Left colon (tissue), 2 donors: ENCODE measurements at places on chromosomes 7 and 10. TPM values are rescaled to one million over a fixed set of nuclear protein-coding genes. Genes with fewer than 3 reads are reported as not detected.

- DNase-seq = no peak
Observed at GRCh38 chr7:91137788-91138368, 126.4 kb upstream of the FZD1 start.

DNA sequence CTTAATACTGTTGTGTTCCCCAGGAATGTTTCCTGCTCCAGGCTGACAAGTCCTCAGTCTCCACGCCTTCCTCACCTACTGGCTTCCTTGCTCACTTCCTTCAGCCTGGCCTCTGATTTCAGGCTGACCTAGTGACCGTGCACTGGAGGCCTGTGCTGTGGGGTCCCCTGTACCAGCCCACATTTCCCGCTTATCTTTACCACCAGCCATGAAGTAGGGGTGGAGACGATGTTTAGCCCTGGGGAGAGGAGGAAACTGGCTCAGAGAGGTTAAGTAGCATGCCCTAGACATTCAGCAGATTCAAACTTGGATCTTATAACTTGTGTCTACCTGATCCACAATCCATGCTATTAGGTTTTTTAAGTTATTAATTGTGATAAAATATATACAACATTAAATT lies 4.8 kb upstream of the ZNF488 start:
- no peak for DNase-seq

- DNase-seq = peak; percentile 23
Observed at GRCh38 chr10:58511765-58512490, 744 bp upstream of the BICC1 start.

DNA sequence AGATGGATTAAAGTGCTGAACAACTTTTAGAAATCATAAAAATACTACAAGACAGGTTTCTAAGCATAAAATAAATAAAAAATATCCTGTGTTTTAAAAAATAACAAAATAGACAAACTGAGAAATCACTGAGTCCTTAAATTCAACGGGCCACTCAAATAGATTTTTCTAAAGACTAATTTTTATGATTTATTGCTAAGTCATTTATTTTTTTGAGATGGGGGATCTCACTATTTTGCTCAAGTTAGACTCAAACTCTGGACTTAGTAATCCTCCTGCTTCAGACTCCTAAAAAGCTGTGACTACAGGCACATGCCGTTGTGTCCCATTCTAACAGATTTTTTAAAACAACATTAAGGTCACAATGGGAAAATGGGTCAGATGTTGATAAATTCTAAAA lies 121.0 kb upstream of the THSD7A start:
- DNase-seq = no peak

DNA sequence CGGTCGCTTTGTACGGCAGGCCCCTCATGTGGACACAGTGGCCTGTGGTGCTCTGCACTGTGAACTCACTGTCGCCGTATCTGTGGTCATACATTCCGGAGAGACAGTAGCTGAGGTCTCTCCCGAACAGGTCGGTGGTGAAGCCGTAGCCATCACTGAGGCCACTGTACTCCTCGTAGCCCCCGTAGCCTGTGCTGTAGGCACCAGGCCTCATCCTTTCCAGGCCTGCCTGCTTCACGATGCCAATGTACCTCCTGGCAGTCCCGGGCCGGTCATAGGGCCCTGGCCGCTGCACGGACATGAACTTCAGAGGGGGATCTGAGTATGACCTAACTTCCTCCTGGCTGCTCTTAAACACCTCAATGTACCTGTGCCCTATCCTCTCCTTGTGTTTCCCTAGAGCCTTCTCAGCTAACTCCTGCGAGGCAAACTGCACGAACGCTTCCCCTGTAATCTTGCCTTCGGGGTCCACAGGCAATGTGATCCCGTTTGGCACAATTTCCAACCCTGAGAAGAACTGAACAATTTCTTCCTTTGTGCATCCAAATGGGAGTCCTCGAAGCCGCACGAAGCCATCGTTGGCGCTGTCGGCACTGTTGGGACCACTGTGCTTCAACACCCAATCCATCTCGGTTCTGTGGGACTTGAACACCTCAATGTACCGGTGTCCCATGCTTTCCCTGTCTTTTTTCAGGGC lies 15.7 kb downstream of the FXYD4 start:
- no peak for DNase-seq

- no peak for DNase-seq
Observed at GRCh38 chr10:3098689-3099088, 31.3 kb downstream of the PFKP start.

GRCh38 chr10:129876838-129877237 lies 87.2 kb downstream of the EBF3 start:
- DNase-seq = no peak

DNA sequence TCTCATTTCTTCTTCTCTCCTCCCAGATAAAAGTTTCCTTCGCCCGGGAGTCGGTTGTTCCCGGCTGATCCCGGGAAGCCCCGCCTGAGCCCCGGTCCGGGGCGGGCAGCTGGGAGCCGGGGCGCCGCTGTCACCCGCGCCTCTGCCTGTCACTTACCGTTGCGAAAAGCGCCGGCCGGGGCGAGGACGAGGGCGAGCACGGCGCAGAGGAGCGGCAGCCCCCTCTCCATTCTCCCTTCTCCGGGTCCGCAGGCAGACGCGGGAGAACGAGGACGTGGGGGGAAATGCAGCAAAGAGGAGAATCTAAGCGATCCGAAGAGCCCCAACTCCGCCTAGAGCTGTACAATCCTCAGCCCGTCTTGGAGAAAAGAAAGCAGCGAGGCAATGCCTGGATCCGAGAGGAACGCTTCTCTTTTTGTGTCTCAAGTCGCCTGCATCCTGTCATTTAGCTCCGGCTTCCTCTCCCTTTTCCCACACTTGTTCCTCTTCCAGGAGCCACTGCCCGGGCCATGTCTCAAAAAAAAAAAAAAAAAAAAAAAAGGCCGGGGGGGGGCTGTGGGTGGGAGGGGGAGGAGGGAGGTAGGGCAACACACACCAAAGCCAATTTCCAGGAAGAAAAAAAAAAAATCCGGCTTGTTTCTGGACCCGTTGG lies at the start of gene NRP1:
Gene NRP1 (minus strand): TSS at position 515 of the 652 bp plus-strand sequence. CDS start 285 bp downstream, at position 230.
- peak; percentile 28 for DNase-seq

- DNase-seq = no peak
Observed at GRCh38 chr10:27614776-27615175, 110.7 kb downstream of the RAB18 start.

GRCh38 chr7:141073641-141074161 lies at the start of gene TMEM178B:
TSS of gene TMEM178B (plus strand) at chr7:141074064.
- no peak for DNase-seq

- DNase-seq = no peak
Observed at GRCh38 chr10:114010316-114010715, 33.4 kb upstream of the ADRB1 start.

- no peak for DNase-seq
Observed at GRCh38 chr7:148916186-148916585, 32.1 kb upstream of the EZH2 start.

GRCh38 chr7:100642534-100642907 lies 1.2 kb upstream of the TFR2 start:
- DNase-seq = no peak

GRCh38 chr10:105042906-105043552 lies 401.9 kb downstream of the SORCS3 start:
- no peak for DNase-seq

- DNase-seq = no peak
Observed at GRCh38 chr10:4651404-4652037, 174.5 kb upstream of the AKR1E2 start.

DNA sequence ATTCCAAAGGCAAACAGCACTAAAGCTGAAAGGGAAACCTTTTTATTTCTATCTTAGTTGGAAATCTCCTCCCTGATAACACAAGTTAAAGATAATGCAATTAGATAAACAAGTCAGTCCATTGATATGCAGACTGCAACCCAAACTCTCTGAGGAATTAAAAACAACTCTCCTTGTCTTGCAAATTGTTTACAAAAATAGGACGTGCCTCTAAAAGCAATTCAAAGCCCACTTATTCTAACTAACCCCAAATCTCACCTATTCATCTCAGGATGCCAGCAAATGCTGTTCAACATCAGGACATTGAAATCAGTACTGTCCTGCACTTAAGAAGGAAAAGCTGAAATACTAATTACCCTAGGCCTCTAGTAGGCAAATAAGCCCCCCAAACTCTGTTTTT lies 12.8 kb downstream of the SHTN1 start:
- DNase-seq = no peak

- no peak for DNase-seq
Observed at GRCh38 chr7:1939434-1940401, 269.6 kb downstream of the ELFN1 start.

The IDI2 gene
- total RNA-seq = not detected

The TEX36 gene
- total RNA-seq = not detected

The ELFN1 gene
- 0.25 TPM for total RNA-seq

The ANXA8L1 gene
- not detected for total RNA-seq

The HABP2 gene
- total RNA-seq = not detected

The CRTAC1 gene
- 1.5 TPM for total RNA-seq

The PLCE1 gene
- 57.6 TPM for total RNA-seq

The SPDYE2 gene
- total RNA-seq = not detected
